ENCODE measurements at places on chromosomes 12 and 14.
A peak's percentile ranks its signal among the peaks of the same experiment; 100 is the strongest.

- no peak for DNase-seq
These were observed 226.3 kb downstream of the PHLDA1 start for GRCh38 chr12:75805320-75805719.

GRCh38 chr14:69315301-69315700 lies 55.3 kb downstream of the GALNT16 start:
- DNase-seq = no peak

- DNase-seq = no peak
These were observed 5.9 kb downstream of the SEC23A start for GRCh38 chr14:39097159-39097558.

- DNase-seq = peak; percentile 85
These were observed 815 bp downstream of the C1RL start for GRCh38 chr12:7108003-7108795.

GRCh38 chr12:69595689-69596088 lies 10.4 kb downstream of the CCT2 start:
- DNase-seq = no peak

- DNase-seq = peak; percentile 38
These were observed 24.3 kb upstream of the ATF1 start for GRCh38 chr12:50739611-50740010.

DNA sequence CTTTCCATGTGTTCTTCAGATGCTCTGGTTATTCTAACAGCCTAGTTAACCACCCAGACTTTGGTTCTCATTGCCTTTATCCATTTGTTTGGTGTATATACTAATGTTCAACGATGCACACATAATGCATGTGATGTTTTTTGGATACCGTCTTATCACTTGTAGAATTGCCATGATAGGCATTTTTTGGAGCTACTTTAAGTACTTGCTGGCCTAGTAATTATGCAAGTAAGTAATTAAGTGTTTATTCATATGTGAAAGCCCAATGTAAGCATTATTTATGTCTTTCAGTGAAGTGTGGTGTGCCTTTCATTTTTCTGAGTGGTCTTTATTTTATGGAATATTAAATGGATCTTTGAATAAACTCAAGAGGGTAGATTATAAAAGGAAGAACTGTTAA lies 14.2 kb downstream of the RAP1B start:
- no peak for DNase-seq

- no peak for DNase-seq
These were observed 261.7 kb upstream of the CRY1 start for GRCh38 chr12:107355004-107355565.

GRCh38 chr14:98334186-98334585 lies 937.8 kb downstream of the BCL11B start:
- DNase-seq = no peak

DNA sequence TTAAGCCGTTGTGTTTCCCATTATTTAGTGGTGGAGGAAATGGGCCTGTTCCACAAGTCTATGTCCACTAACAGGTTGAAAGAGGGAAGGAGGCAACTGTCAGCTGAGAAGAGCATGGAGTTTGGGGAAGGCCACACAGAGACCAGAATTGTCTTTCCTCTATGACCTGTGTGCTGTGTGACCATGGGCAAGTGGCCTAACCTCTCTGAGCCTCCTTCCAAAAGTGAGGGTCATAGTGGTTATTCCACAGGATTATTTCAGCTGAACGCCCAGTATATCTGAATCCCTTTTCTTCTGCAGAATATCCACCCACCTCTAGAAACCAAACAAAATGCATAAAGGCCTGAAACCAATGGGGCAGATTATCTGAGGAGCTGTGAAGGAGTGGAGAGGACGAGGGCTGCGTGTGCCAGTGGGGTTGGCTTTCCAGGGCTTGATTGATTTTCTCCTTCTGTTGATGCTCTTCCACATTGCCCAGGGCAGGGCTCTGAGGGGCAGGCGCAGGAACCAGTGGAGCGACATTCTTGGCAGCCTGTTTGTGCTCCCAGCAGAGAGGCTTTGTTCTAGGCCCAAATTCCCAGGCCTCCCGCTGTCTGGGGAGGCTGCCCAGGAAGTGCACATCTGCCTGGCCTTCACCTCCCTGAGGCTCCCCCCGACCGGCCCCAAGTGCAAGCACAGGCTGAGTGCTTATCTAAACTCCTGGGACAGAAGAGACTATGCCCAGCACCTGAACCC lies 452.7 kb downstream of the BCL11B start:
- no peak for DNase-seq

- DNase-seq = no peak
These were observed 28.8 kb upstream of the INF2 start for GRCh38 chr14:104660597-104660996.

GRCh38 chr14:35861204-35861868 lies 35.2 kb downstream of the BRMS1L start:
- no peak for DNase-seq

- DNase-seq = no peak
These were observed 327.6 kb downstream of the SOX5 start for GRCh38 chr12:23621900-23622299.

DNA sequence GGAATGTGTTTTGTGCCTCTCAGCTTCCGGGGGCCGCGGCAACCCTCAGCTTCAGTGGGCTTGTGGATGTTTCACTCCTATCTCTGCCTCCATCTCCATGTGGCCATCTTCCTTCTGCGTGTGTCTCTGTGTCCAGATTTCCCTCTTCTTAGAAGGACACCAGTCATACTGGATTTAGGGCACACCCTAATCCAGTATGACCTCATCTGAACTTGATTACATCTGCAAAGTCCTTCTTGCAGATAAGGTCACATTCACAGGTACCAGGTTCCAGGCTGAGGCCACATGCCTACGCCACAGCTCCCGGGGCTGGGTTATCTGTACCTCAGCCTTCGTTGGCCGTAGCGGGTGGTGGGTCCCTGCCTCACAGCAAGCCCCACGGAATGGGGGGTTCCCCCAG lies 68.9 kb downstream of the ZNF664 start:
- no peak for DNase-seq

- no peak for DNase-seq
These were observed 1035.5 kb downstream of the FSCB start for GRCh38 chr14:43471595-43471994.

- DNase-seq = no peak
These were observed 127.3 kb upstream of the TMPO start for GRCh38 chr12:98388126-98388525.

GRCh38 chr12:96029826-96030225 lies 5.6 kb downstream of the LTA4H start:
- DNase-seq = no peak

GRCh38 chr14:41549821-41550607 lies 56.7 kb upstream of the LRFN5 start:
- no peak for DNase-seq

DNA sequence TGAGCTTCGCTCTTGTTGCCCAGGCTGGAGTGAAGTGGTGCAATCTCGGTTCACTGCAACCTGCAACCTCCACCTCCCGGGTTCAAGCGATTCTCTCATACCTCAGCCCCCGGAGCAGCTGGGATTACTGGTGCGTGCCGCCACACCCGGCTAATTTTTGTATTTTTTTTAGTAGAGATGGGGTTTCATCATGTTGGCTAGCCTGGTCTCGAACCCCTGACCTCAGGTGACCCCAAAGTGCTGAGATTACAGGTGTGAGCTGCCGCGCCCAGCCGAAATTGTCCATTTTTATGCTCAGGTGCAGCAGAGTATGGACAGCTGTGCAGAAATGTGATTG lies 19.2 kb upstream of the CYP46A1 start:
- DNase-seq = no peak

GRCh38 chr14:68274725-68275124 lies 455.1 kb downstream of the RAD51B start:
- DNase-seq = no peak

- DNase-seq = peak; percentile 59
These were observed 1.7 kb downstream of the CDKN1B start for GRCh38 chr12:12718853-12719252.

- no peak for DNase-seq
These were observed 51.9 kb downstream of the BICD1 start for GRCh38 chr12:32158525-32158924.

- DNase-seq = no peak
These were observed 32.9 kb upstream of the IGF1 start for GRCh38 chr12:102513272-102513671.

DNA sequence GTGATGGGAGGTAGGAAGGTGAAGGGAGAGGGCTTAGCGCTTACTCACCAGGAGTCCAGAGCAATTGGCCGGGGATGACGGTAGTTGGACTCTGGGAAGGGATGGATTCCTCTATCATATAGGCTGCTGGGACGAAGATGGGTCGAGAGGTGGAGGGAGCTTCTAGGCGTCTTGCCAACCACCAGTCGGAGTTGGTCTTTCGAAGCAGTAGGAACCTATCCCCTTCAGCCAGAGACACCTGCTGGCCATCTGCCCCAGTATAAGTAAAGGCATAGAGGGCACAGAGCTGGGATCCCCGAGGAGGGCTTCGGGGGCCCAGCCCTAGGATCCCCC lies 657 bp downstream of the ARHGAP9 start:
- no peak for DNase-seq

GRCh38 chr12:50164963-50165362 lies 2.2 kb downstream of the CERS5 start:
- DNase-seq = no peak

- DNase-seq = peak; percentile 100
These were observed 175.2 kb upstream of the HMGA2 start for GRCh38 chr12:65649126-65649525.

DNA sequence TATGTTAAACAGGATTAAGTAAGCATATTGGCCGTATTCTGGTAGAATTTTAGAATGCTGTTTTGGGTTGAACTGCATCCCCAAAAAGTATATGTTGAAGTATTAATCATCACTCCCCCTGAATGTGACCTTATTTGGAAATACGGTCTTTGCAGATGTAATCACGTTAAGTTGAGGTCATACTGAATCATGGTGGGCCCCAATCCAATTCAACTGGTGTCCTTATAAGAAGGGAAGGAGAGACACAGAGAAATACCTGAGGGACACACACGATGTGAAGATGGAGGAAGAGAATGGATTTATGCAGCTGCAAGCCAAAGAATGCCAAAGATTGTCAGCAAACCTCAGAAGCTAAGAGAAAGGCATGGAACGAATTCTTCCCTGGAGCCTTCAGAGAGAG lies 268.6 kb downstream of the ITPR2 start:
- peak; percentile 51 for DNase-seq

DNA sequence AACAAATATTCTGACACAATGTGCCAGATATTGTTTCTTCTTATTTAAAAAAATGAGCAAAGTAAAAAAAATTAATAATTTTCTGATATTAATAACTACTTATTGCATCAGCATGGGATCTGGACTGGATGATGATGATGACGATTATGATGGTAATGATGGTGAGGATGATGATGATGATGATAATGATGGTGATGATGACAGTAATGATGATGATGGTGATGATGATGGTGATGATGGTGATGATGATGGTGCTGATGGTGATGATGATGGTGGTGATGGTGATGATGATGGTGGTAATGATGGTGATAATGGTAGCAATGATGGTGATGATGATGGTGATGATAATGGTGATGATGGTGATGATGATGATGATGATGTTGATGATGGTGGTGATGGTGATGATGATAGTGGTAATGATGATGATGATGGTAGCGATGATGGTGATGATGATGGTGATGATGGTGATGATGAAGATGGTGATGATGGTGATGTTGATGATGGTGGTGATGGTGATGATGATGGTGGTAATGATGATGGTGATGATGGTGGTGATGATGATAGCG lies 94.0 kb downstream of the SRRM4 start:
- no peak for DNase-seq

DNA sequence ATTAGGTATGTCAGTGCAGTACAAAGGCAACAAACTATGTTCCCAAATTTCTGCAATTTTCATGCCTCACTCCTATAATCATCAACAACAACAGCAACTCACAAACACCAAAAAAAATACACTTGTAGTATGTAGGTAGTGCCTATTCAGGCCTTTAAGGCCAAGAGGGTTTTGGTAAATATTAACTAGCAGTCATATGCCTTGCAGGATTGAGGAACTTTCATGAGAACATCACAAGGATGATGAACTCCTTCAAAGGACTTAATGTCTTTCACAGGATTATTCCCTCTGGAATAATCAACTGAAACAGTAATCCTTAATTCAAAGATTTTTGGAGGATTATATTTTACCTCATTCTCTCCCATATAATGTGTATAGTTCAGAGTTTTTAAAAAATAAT lies 293.8 kb downstream of the NOVA1 start:
- DNase-seq = no peak

- DNase-seq = no peak
These were observed 8.1 kb upstream of the SNRNP35 start for GRCh38 chr12:123449856-123450255.

GRCh38 chr12:14984036-14984435 lies 11.2 kb downstream of the PDE6H start:
- no peak for DNase-seq

- no peak for DNase-seq
These were observed 94.2 kb downstream of the ETV6 start for GRCh38 chr12:11743423-11744409.

DNA sequence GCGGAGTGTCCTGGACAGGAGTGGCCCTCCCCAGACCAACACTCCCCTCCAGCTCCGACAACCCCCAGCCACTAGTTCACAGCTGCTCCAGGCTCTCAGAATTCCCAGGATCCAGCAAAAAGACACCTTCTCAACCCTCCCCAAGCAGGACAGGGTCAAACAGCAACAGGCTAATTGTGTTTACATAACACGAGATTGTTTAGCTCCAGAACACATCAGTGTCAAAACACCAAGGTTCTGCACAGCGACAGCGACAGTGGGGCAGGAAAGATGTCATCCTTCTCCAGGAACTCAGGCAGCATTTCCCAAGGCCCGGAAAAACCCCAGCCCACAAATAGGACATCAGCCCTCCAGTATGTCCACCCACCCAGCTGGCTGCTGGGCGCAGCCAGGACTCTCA lies 16.5 kb downstream of the ITPK1 start:
- DNase-seq = no peak

DNA sequence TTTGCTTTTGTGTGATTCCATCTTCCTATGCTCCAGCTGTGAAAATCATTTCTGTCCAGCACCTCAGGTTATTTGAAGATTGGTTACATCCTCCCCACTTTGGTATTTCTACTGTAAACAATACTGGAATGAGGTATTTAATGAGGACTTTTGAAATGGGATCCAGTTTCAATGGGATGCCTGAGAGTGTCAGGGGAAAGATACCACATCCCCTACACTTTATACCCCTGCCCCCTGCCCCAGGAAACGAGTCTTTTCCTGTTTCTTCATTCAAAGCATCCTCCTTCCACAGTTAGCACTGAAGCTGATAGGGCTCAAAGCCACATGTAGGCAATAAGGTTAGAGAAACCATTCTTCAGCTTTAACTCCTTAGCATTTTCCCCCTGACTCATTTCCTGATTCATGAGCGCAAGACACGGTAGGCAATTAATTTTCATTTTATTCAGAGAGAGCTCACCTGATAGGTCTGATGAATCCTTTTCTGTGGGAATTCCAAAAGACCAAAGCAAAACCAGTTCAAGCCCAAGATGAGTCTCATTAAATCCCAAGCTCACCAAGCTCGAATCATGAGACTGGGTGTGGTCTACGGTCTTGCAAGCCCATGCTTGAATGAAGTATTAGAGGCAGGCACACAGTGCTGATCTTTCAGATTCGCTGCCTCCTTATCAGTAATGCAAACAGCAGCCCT lies 143.6 kb upstream of the CRY1 start:
- DNase-seq = no peak

All from HCEC 1CT (cell line).